CD4-positive, alpha-beta T cell treated with Interleukin-15 for 4 hours (primary cell): ENCODE measurements at places on chromosomes 6 and 20.

DNA sequence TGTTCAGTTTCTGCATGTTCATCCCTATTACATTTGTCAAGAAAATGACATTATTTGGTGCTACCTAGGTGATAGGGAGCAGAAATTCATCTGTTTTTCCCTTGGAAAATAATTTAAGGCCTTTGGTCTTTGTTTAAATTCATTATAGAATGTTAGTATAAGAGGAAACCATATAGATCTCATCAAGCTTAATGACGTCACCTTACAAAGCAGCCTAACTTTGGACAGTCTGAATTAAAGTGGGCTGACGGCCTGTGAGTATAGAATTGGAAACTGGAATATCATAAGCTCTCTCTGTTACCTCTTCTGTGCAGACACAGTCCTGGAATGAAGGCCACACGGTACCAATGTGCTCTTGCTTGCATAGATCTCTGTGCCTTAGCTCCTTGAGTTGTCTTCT lies 108.1 kb downstream of the TBC1D7 start:
- no peak for DNase-seq

DNA sequence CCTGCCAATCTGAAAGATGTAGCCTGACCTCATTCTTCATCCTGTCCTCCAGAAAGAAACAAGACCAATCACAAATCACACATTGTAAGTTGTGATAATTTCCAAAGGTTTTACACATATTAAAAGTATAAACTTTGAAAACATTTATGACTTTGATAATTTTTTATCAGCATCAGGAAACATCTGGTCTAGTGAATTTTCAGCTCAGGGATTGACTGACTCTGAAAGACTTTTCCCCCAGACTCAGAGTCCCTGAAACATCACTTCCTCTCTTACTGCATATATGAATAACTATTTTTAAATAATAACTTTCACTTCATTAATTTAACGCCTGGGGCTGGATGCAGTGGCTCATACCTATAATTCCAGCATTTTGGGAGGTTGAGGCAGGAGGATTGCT lies 48.5 kb upstream of the SSTR4 start:
- no peak for DNase-seq

GRCh38 chr20:57124800-57125517 lies 141.5 kb downstream of the BMP7 start:
- DNase-seq: no peak

- DNase-seq: no peak
Measured at GRCh38 chr20:16360668-16361067, 212.6 kb downstream of the KIF16B start.

DNA sequence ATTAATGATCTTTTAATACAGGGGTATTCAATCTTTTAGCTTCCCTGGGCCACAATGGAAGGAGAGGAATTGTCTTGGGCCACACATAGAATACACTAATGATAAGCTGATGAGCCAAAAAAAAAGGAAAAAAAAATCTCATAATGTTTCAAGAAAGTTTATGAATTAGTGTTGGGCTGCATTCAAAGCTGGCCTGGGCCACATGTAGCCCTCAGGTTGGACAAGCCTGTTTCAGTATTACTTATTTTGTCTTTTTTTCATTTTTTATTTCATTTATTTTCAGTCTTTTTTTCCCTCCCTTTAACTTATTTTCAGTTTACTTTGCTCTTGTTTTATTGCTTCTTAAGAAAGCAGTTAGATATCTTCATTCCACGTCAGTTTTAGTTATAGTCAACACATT lies 2171.8 kb upstream of the DEFB115 start:
- DNase-seq: no peak

DNA sequence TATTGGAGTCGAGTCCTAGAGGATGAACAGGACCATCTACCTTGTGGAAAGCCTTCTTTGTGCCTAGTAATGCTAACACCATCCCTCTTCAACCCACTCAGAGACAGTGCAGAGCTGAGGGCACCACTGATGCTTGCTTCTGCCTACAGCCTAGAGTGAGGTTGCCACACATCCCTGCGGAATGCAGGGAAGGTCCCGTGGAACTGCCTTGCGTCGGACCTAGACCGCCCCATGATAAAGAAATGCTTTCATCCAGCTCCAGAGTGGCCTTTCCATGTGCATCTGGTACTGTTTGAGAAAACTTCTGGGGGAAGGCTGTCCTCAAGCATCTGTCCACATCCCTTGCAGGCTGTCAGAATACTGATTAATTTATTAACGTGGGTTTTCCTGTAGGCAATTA lies 168.4 kb downstream of the PHACTR1 start:
- DNase-seq: no peak

DNA sequence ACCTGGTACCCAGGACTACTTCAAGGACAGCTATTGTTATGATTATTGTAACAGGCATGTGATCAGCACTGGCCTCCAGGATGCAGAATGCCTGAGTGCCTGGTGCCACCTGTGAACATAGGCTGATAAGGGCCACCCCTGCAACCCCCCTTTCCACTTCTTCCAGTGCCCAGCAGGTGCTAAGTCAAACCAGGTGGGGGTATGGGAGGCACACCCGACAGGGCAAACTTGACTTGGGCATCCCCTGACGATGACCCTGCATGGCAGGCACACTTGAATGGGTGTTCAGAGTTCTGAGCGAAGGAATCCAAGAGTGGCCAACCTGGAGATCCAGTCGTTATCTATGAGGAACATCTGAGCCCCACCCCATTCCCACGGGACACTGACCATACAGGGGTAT lies 3.4 kb downstream of the ADA start:
- DNase-seq: no peak

DNA sequence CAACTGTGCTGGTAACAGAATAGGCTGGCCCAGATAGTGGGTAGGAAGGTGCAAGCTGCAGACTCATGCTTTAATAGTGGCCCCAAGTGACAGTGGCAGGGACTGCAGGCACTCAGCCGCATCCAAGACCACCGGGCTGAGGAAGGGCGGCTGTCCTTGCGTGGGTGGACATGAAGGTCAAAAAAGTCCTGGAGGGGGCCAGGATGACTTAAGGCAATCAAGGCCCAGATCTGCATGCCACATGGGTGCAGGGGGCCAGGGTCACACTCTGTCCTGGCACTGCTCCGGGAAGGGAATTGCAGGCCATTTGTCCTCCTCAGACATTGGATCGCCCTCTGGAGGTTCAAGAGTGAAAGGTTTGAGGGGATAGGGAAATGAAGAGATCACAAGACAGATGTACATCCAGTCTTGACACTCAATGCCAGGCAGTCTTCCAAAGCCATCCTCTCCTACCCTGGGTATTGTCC lies 10.4 kb upstream of the VNN2 start:
- no peak for DNase-seq

GRCh38 chr20:60297649-60298048 lies 339.4 kb downstream of the CDH26 start:
- no peak for DNase-seq

DNA sequence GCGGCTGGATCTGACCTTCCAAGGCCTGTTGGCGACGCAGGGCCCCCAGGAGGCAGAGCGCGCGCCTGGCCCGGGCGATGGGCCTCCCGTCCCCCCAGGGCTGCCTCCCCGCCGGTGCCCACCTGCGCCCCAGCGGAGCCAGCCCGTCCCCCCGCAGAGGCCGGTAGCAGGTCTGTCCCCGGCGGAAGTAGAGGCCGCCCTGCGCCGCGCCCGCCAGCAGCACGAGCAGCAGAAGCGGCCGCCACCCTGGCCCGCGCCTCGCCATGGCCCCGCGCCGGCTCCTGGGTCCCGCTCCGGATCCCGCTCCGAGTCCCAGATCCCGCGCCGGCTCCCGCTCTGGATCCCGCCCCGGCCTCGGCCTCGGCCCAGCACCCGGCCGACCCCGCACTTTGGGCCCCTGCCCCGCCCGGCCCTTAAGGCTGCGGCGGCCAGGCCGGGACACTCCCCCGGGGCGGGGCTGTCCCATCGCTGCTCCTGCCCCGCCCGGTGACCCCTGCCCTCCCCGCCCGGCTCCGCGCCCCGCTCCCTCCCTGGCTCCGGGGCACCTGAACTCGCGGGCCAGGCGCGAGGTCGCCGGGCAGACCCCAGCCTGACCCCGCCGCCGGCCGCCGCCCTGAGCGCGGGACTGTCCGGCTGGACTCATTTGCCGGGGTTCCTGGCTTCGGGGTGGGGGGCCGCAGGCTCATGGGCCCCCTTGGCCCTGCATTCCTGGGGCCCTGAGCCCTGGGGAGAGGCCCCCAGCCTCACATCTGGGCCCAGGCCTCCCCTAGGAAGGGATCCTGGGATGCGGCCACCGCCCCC lies at the start of gene CTSZ:
CTSZ (minus strand) TSS at position 391 of the 801 bp plus-strand sequence; CDS start at position 265, 126 bp downstream.
- peak; percentile 25 for DNase-seq

DNA sequence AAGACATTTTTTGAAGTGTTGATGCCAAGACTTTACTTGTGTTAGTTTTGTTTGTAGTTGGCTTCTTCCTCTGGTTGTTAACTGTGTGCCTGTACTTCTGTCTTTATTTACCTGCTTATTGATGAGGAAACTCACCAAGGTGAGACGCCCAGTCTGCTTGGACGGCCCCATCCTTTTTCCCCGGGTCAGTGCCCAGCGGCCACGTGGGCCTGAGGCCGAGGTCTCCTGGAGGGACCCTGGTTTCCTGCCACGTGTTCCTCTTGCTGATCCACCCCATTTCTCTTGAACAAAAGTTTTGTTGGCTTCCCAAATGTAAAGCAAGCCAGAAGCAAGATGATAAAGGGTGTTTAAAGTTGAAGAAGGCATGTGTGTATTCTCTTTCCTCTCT lies 24.8 kb downstream of the DUSP22 start:
- no peak for DNase-seq

GRCh38 chr20:61115364-61116065 lies 136.5 kb upstream of the CDH4 start:
- no peak for DNase-seq

DNA sequence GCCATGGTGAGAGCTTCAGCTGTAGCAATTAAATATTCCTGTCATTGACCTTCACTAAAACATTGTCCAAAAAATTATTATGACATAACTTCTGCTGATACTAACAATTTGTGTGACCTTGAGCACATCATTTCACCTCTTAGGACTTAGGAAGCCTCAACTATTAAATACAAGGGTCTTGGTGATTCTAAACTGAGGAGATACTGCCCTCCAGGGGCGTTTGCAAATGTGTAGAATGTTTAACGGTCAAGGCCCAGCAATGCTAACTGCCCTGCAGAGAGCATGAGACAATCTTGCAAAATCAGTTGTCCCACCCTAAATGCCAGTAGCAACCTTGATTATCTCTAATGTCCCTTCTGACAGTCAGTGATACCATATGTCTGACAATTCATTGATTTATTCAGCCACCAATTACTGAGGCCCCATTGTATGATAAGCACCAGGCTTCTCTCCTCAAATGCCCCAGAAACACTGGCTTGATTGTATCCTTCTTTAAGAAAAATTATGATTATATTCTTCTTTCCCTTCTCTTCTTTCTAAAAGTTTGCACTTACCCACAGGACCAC lies 284.1 kb upstream of the PLN start:
- no peak for DNase-seq

DNA sequence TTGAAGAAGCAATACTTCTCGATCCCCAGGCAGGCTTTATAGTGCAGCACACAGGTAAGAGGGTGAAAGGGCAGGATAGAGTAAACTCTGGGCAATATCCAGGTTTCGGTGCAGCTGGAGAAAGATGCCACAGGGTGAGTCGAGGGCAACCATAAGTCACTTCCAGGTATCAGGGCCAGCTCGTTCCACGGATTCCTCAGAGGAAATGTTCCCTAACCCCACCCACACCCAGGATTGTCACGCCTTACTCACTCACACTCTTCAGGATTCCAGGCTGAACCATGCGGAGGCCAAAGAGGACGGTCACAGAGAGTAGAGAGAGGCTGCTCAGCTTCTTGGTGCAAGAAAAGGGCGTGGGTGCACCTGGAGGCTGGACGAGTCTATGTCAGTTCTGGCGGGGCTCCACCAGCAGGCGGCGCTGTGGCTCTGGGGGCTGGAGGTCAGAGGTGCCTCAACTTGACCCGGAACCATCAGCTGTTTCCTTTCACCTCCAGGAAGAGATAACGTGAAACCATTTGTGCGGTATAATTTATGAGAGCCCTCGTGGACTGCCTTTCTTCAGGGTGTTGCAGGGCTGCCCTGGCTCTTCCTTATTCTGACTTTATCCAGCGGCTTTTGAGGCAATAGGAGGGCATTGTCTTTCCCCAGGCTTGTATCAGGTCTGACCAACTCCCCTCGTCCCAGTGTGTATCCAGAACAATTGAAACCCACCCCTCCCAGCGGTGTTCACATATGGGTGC lies 14.5 kb upstream of the WFDC12 start:
- DNase-seq: peak; percentile 16
